ENCODE measurements at places on chromosomes 7 and 10.

- no peak for DNase-seq
Observed at GRCh38 chr10:43943818-43944360, 295.2 kb upstream of the ZNF32 start.

- DNase-seq: no peak
Observed at GRCh38 chr10:50567384-50567783, 56.4 kb downstream of the SGMS1 start.

GRCh38 chr10:23525406-23525805 is 86.5 kb downstream of the OTUD1 start:
- no peak for DNase-seq

GRCh38 chr7:1555046-1555812 is 776 bp downstream of the TMEM184A start:
- no peak for DNase-seq

DNA sequence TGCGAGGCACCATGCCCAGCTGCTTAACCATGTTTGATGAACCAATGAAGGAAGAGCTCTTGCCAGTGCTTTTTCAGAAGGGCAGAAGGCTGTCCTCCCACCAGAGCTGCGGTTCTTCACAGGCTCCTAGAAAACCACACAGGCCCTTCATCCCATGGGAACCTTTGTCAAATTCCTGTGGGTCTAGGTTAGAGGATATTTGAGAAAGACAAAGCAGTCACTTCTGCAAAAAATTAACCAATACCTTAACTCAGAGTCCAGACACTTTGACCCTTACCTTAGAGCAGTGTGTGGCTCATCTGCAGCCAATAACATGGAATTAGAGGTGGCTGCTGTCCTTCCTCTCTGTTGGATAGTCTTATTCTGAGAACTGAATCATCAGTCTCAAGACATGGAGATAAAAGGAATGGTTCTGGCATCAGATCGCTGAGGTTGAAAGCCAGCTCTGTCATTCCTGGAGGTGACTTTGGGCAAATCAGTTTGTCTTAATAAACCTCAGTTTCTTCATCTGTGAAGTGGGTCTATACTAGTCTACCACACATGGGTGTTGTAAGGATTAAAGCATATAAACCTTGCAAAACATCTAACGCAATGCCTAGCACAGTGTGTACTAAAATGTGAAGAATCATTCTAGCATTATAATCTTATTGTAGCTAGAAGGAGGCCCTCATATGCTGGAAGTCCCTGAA is 65.1 kb upstream of the PIP4K2A start:
- no peak for DNase-seq

DNA sequence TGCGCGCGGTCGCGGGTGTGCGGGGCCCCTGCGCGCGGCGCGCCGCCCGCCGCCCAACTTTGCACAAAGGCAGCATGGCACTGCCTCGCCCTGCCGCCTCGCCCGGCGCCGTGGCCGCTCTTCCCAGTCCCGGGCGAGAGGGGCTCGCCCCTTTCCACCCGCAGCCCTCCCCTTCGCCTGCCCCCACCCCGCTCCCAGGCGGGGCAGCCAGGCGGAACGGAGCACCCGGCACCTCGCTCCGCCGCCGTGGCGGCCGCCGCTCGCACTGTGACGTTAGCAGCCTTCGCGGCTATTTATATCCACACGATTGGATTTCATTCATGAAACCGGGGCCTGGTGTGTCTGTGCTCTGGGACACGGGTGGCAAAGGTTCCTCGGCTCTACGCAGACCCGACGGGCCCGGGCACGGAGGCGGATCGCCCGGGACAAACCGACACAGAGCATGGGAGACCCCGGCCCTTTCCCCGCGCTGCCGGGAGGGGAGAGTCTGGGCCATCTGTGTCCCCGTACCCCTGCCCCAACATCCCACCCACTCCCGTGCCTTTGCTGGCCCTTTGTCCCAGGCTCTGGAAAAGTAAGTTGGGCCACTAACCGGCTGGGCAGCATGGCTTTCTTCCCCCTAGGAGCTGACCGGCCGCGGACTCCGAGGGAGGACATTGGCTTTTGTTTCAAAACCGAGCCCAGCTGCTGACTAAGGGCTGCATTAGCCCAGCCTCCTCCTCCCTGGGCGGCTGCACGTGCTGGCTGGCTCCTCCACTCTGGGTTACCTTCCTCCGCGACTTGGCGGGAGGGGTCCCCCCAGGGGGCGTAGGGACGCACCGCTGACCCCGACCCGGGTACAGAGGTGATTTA is at the start of gene RHOBTB1:
Gene RHOBTB1, minus strand, starts transcription at position 128 of the 852 bp plus-strand sequence. CDS start 32,643 bp downstream, outside the sequence.
- DNase-seq: no peak

DNA sequence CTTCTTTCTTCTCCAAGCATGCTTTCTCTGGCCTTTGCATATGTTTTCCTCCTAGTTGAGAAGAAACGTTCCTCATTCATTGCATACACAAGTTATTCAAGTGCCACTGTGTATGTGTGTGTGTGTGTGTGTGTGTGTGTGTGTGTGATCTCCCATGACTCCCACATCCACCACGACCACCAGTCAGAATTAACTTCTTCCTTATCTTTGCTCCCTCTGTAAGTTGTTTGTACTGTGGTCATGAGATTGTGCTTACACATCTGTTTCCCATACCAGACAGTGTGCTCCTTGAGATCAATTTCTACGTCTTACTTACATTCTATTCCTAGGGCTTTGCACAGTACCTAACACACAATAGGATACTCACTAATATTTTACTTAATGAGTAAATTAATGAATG is 22.4 kb upstream of the FAM13C start:
- DNase-seq: no peak

DNA sequence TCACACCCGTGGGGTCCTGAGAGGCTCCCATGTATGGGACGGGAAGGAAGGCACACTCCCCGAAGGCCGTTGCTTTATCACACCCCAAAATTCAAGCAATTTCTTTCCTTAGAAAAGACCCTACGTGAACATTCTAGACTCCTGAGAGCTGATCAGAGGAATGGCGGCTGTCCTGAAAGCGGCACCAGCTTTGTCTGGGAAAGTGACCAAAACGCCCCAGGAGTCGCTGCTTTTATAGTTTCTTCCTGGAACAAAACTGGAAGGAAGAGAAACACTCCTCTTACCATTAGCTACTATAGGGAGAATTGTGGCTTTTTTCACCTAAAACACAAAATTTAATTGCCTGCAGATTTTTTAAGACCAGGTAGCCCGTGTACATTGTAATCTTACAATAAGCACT is 261.8 kb upstream of the RNF32 start:
- no peak for DNase-seq

GRCh38 chr7:130352194-130353074 is 7.8 kb downstream of the CPA5 start:
- DNase-seq: no peak

DNA sequence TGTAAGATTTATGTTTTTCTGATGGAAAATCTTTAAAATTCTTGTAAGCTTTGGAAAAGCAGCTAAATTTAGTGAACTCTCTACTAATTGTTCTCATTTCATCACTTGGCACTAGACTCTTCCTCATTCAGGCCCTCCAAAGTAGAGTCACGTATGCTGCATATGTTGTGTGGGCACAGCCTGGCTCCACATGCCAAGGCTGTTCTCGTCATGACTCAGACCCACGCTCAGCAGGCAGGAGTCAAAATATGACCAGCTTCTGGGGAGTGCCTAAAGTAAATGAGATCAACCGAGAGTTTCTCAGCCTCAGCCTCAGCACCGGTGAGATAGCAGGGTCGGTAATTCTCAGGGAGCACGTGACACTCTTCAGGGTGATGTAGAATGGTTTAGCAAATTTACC is 1672.9 kb downstream of the REEP3 start:
- no peak for DNase-seq
